ENCODE measurements at places on chromosomes 7 and 10. TPM values are rescaled to one million over a fixed set of nuclear protein-coding genes. Genes with fewer than 3 reads are reported as not detected.

GRCh38 chr10:91566115-91566514 lies 66.8 kb downstream of the PPP1R3C start:
- DNase-seq = no peak

DNA sequence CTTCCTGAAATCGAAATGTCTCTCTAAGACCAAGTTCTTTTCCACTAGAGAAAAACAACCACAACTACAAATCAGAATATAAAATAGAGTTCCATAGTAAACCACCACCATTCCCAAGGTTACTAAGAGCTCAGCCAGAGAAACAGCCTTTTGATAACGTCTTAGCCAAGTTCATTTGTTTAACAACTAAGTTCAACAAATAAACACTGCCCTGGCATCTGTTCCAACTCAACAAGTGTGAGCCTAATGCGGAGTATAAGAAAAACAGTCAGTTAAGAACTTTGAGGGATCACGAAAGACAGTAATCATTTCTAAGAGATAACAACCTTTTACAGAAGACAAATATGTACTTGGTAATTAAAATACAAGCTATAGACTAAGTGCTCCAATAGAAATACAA lies 77.3 kb downstream of the CALD1 start:
- DNase-seq = no peak

- DNase-seq = no peak
Measured at GRCh38 chr7:70833726-70834125, 298.2 kb upstream of the GALNT17 start.

DNA sequence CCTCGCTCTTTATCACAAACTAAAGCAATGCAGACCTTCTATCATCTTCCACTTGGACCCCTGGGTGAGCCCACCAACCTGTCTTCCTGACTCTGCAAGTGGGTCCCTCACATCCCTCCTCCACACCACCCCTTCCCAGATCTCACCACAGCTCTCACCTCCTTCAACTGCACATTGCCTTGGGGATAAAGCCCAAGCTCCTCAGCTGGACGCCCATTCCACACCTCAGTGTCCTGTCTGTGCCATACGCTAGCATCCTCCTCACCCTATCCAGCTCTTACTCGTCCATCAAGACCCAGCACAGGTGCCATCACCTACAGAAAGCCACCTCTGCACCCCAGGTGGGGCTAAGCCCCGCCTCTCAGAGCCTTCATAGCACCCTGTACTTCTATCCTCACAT lies 141.0 kb upstream of the LANCL2 start:
- no peak for DNase-seq

GRCh38 chr7:41162612-41163011 lies 540.3 kb downstream of the INHBA start:
- DNase-seq = no peak

GRCh38 chr7:21361413-21362125 lies 66.3 kb upstream of the SP4 start:
- DNase-seq = no peak

DNA sequence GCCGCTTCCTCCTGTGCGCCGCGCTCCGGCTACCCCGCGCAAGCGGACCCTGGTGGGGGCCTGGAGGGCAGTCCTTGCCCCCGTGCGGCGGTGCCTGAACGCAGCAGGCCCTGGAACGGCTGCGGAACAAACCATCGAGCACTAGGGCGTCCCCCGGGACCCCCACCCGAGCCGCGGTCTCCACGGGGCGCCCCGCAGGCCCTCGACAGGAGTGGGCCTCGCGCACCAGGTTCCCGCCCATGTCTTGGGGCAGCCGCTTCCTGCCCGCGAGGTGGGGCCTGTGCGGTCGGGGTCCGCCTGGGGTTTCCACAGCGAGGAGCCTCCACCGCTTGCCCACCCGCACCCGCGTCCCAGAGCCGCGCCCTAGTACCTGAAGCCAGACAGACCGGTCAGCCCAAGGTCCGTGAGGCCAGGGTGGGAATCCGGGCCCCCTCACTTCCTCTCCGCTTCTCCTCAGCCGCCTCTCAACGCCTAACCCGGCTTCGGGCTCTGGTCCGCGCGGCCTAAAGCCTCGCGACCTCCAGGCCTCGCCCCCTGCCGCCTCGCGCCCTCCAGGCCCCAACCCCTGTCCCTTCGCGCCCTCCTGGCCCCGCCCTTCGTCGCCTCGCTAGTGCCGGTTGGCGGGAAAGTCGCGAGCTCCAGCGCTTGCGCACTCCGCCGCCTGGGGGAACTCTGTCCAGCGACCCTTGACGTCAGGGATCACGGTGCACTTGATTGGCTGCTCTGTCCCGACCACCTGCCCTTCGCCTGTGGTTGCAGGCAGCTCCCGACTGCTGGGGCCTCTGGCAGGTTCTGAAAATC lies 7.0 kb upstream of the GBX1 start:
- DNase-seq = no peak

DNA sequence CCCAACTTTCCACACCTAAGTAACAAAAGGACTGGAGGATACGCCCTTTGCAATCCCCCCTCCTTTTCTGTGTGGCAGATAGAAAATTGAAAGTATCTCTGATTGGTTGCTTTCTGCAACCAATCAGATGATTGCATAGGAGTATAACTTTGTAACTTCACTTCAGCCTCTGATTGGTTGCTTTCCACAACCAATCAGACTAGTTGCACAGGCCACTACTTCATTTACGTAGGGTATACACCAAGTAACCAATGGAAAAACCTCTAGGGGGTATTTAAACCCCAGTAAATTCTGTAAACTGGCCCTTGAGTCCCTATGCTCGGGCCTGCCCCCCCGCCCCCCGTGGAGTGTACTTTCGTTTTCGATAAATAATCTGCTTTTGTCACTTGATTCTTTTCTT lies 1080.4 kb downstream of the CNTNAP2 start:
- no peak for DNase-seq

- no peak for DNase-seq
Measured at GRCh38 chr7:20347680-20348079, 17.0 kb downstream of the ITGB8 start.

DNA sequence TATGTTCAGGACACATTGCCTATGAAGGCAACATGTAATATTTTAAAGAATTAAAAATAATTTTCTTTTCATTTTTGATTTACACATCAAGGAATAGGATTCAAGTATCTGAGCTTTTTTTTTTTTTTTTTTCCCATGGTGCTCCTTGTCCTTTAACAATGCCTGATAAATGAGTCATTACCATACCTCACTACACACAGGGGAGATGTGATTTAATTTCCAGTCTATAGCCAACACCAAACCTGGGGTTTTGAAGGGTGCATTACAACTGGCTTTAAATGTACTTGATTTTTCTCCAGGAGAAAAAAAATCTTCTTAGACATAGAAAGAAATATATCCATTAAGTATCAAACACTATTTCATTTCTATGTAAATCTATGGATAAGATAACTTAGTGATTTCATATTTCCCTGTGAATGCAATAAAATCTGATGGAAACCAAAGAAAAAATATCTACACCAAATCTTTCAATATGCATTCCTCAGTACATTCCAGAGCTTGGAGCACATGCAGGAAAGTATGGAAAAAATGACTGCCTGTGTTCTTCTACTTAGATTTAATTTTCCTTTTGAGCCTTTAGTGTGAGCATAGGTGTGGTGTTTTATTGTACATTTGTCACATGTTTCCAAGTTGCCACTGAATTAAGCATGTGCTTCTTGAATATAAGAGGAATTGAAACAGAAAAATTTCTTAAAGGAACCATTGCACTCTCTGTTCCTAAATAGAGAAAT lies 204.8 kb upstream of the MEOX2 start:
- no peak for DNase-seq

- no peak for DNase-seq
Measured at GRCh38 chr10:69712342-69712741, 82.3 kb downstream of the FAM241B start.

GRCh38 chr7:50197549-50197948 lies 104.5 kb upstream of the ZPBP start:
- DNase-seq = no peak

DNA sequence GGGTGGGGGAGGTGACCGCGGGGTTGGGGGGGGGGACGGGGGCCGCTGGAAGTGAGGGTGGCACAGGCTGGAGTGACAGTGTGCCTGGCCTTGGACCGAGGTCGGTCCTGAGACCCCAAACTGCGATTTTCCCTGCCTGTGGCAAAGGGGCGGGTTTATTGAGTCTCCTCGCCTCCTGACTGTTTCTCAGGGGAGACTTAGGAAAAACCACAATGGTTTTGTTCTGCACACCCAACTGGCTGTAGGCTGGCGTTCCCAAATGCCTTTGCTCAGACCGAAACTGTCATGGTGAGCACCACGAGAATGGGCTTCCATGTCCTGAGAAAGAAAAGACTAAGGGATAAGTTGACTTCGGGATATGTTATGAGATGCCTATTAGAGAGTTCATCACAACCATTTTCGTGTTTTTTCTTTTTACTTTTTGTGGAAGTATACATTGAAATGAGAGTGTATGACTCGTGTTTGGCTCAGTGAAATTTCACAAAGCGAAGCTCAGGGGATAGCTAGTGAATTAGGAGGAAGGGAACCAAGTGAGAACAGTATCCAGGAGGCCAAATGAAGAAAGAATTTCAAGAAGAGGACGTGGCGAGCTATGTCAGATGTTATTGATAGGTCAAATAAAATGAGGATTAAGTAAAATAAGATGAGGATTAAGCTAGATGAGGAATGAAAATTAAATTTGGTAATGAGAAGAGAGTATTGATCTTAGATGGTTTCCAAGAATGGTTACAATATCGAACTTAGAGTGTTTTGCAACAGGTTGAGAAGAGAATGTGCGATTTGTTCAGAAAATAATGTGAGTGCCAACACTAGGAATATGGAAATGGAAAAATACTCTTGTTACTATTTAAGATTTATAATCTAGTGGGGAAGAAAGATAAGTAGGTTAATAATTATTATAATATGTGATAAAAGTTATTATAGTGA lies 918 bp downstream of the NET1 start:
- DNase-seq = no peak

GRCh38 chr10:133401500-133401899 lies 7.5 kb downstream of the MTG1 start:
- no peak for DNase-seq

DNA sequence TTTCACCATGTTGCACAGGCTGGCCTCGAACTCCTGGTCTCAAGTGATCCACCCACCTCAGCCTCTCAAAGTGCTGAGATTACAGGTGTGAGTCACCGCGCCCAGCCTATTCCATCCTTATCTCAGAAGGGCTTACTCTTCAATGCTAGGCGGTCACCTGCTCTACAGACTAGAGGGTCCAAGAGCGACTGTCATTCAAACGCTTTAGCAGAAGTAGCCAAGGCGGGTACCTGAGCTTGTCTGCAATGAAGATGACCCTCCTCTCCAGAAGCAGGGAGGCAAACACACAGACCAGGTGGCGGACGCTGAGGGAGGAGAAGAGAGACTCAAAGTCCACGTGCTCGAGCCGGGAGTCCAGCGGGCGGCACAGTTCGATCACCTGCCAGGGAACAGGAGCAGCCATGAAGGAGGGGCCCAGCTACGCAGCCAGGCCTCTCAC lies 65.1 kb upstream of the MKRN1 start:
- no peak for DNase-seq

- DNase-seq = no peak
Measured at GRCh38 chr10:129942936-129943715, 20.9 kb downstream of the EBF3 start.

GRCh38 chr10:103244666-103245271 lies 918 bp upstream of the RPEL1 start:
- no peak for DNase-seq

DNA sequence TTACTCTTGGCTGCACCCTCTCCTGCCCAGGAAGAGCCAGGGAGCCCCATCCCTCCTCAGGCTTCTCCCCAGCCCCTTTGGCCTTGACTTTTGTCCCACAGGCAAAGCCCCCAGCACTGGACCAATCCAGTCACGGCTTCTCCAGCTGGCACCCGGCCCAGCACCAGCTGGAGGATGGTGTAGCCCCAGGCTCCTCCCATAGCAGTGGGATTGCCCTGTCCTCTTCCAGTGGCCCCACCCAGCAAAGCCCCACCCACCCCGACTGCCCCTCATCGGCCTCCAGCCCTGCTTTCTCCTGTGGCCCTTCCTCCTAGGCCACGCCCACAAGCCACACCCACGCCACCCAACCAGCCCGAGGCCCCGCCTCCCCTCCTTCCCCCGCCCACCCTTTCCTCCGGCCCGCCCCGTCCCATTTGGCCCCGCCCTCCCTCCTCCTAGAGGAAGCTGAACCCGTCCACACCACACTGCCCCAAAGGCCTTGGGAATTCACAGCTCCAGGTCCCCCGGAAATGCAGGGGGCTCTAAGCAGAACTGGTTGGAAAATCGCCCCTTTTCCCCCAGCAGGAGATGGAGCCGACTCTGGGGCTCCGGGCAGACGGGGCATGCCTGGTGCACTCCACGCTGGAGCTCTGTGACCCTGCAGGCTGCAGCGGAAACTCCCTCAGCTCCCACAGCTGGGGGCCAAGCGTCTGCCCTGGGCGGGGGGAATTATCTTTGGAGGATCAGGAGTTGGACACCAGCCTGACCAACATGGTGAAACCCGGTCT lies 25.2 kb downstream of the GET4 start:
- no peak for DNase-seq

GRCh38 chr7:18357691-18358090 lies 137.9 kb upstream of the HDAC9 start:
- no peak for DNase-seq

DNA sequence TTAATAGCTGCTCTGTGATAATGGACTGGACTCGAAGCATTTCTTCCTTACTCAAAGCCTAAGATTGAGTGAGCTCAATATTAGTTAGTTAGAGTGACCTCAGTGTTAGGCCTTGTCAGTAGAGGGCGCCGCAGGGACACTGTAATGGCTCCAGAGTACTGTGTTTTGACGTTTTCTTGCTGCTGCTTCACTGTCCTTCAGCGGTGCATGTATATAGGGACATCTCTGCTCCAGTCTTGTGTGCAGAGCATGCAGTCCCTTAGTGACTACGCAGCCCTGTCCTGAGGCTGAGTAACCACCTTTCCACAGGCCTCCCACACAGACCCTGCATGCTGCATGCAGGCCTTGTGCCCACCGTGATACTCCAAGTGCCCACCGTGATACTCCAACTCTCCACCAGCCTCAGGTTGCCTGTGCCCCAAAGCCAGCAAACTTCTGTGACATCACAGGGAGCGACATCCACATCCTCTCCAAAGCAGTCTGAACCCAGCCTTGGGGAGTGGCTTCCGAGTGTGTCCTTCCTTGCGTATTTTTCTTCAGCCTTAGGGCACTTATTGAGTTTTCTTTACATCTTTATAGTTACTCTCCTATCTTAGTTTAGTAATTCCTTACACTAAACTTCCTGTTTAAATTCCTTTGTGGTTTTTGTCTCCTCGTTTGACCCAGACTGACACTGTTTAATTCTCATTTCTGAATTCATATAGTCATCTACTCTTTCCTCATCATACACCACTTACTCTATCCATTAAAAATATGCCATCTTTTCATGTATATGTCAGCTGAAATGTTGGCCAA lies 118.2 kb downstream of the JAZF1 start:
- peak; percentile 49 for DNase-seq

Gene FAM237B
- polyA plus RNA-seq = 0.84 TPM

Gene ZNF503
- 63.8 TPM for polyA plus RNA-seq

Gene SPOCK2
- polyA plus RNA-seq = 139 TPM

Gene ORAI2
- polyA plus RNA-seq = 22.8 TPM

Gene ARMH3
- 19.2 TPM for polyA plus RNA-seq

Data from left renal pelvis (tissue), 4 donors.